Epithelial cell of umbilical artery (primary cell): ENCODE measurements at places on chromosomes 11 and 22. TPM values are rescaled to one million over a fixed set of nuclear protein-coding genes. Genes with fewer than 3 reads are reported as not detected.

Gene OR8A1
- total RNA-seq = not detected in 2 replicates

Gene PATE4
- total RNA-seq = not detected in 2 replicates

Gene OR8D1
- total RNA-seq = not detected in 2 replicates

Gene KCNE3
- 0.32 and 1.2 TPM in 2 replicates for total RNA-seq

Gene GGTLC2
- total RNA-seq = not detected in 2 replicates

Gene GNAZ
- 1.4 and 2.6 TPM in 2 replicates for total RNA-seq

Gene USP2
- total RNA-seq = 0.15 and 0.32 TPM in 2 replicates
